Naive thymus-derived CD8-positive, alpha-beta T cell (primary cell): ENCODE measurements at places on chromosomes 12 and 14.

DNA sequence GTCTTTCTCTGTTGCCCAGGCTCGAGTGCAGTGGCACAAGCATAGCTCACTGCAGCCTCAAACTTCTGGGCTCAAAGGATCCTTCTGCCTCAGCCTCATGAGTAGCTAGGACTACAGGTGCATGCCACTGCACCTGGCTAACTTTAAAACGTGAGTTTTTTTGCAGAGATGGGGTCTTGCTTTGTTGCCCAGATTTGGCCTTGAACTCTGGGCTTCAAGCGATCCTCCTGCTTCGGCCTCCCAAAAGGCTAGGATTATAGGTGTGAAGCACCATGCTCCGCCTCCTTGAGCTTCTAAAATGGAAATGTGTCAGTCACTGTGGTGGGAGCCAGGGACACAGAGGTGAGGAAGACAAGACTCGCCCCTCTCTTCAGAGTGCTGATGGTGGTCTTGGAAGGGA, 45.6 kb downstream of the WSCD2 start:
- no peak for DNase-seq

- DNase-seq: no peak
Measured at GRCh38 chr14:99681832-99682148, 2.3 kb upstream of the CYP46A1 start.

GRCh38 chr14:21231020-21231652, 38.1 kb downstream of the HNRNPC start:
- no peak for DNase-seq

- DNase-seq: no peak
Measured at GRCh38 chr14:38197001-38197783, 10.5 kb upstream of the SSTR1 start.

DNA sequence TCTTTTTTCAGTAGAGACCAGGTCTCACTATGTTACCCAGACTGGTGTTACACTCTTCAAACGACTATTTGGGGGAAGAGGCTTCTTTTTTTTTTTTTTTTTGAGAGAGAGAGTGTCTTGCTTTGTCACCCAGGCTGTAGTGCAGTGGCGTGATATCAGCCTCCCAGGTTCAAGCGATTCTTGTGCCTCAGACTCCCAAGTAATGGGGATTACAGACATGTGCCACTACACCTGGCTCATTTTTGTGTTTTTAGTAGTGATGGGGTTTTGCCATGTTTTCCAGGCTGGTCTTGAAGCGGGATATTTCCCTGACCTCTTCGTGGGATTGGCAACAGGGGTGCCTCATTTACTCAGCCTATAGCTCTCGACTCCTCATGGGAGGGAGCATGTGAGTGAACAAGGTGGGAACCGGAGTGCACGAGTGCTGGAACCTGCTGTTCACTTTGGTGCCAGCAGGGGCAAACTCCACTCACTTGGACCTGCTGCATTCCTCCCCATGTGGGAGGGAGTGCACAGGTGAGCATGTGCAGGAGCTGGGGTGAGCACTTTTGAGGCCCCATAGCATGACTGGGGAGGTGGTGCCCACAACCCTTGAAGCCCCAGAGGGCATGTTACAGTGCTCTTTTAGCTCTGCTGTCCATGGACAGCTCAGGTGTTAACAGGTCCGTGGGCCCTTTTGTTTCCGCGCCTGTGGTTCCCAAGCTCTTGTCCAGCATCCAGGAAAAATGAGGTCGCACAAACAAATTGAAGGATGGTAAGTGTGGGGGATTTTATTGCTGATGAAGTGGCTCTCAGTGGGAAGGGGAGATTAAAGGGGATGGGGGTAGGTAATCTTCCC, 79.1 kb upstream of the HECTD1 start:
- DNase-seq: no peak

GRCh38 chr14:104788161-104788818, 7.3 kb downstream of the AKT1 start:
- no peak for DNase-seq

- DNase-seq: no peak
Measured at GRCh38 chr12:89960011-89960507, 251.4 kb upstream of the ATP2B1 start.

GRCh38 chr14:55706893-55707292, 126.9 kb downstream of the KTN1 start:
- DNase-seq: no peak

DNA sequence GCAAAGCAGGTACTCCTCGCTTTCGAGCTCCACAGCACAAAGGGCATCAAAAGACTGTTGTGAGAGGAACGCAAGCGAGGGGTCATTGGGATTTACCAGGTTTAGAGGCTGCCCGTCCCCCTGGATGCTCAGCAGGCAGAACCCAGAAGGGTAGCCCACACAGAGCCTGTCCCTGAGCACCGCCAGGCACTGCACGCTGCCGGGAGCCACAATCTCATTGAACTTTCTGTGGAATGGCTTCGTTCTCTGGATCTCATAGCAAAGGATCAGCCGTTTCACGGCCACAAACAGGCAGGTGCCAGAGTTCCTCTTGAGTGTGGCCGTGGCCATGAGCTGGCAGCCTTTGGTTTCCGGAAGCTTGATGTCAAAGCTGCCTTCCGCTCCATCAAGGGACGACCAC, 21.5 kb downstream of the AMN start:
- no peak for DNase-seq

DNA sequence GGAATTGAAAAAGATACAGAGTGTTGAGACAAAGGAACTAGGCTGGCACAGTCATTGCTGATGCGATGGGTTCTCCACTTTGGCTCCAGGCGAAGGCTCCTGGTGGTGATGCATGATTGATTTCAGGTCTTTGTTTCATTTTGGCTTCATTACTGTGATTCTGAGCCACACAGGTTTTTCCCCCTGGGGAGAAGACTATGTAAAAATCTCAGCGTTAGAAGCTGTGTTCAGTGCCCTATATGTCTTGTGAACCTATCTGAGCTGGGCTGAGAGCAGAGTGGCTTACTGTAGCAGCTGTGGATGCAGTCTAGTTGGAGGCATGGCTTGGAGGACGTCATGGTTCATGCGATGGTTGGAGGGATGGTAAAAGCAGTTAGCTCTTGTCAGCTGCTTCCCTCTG, 54.0 kb downstream of the GPATCH2L start:
- DNase-seq: no peak

- no peak for DNase-seq
Measured at GRCh38 chr12:65139389-65139788, 18.3 kb upstream of the WIF1 start.

DNA sequence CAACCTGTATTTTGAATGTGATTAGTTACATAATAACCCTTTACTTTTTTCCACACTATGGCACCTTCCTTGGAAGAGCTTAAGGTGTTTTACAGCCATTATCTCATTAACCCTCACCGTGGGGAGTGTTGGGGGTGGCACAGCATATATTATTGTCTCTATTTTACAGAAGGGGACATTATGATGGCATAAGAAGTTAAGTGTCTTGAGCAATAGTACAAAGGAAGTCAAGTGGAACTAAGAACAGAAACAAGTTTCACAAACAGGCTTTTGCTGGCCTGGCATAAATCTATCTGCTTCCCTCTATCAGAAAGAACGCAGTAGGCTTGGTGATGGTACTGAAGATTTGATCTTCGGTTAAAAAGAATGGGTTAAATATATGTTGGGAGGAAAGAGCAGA, 169.7 kb upstream of the OTX2 start:
- DNase-seq: no peak

GRCh38 chr14:100651999-100652508, 64.8 kb upstream of the BEGAIN start:
- DNase-seq: no peak

DNA sequence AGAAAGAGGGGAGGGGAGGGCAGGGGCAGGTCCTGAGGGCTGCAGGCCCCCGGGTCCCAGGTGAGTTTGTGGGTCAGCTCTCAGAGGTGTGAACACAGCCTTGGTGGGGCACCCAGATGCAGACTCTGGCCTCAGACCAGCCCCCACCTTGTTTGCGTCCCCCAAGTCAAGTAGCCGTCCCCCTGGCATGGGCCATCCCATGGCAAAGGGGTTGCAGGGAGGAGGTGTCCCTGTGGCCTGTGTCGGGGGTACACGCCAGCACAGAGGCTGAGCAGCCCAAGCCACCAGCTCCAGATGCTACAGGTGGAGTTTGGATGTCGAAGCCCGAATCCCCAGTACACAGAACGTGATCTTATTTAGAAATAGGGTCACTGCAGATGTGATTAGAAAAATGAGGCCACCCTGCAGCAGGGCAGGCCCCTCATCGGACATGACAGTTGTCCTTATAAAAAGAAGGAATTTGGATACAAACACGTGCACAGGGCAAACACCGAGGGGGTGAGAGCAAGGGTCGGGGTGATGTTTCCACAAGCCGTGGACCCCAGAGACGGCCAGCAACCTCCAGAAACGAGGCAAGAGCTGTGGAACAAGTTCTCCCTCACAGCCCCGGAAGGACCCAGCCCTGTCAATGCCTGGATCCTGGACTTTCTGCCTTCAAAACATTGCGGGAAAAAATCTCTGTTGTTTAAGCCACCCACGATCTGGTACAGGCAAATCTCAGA, 141.2 kb upstream of the C14orf180 start:
- no peak for DNase-seq

GRCh38 chr12:113461666-113462065, 10.0 kb downstream of the LHX5 start:
- no peak for DNase-seq

- peak; percentile 56 for DNase-seq
Measured at GRCh38 chr14:22549981-22550673, 38.9 kb downstream of the DAD1 start.

- no peak for DNase-seq
Measured at GRCh38 chr12:103679421-103680170, 92.5 kb downstream of the STAB2 start.

- no peak for DNase-seq
Measured at GRCh38 chr14:25103271-25103670, 53.3 kb upstream of the STXBP6 start.

GRCh38 chr12:39887856-39888255, 218.0 kb downstream of the SLC2A13 start:
- DNase-seq: no peak

GRCh38 chr12:69663726-69664125, 35.4 kb downstream of the BEST3 start:
- no peak for DNase-seq

DNA sequence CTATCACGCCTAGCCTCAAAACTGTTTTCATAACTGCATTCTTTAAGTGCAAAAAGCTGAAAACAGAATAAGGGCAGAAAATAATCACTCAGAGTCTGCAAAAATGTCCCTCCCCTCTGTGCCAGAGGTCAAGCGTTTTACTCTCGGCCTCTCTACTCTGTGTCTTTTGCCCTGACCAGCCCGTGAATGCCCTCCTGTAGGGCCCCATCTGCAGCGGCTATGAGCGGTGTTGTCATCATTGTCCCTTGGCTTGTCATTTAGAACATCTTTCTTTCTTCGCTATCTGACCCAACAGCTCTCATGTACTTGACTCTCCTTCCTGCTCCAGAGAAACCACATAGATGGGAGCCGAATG, 21.7 kb downstream of the ELK3 start:
- no peak for DNase-seq

GRCh38 chr12:26697217-26697616, 135.8 kb downstream of the ITPR2 start:
- no peak for DNase-seq

DNA sequence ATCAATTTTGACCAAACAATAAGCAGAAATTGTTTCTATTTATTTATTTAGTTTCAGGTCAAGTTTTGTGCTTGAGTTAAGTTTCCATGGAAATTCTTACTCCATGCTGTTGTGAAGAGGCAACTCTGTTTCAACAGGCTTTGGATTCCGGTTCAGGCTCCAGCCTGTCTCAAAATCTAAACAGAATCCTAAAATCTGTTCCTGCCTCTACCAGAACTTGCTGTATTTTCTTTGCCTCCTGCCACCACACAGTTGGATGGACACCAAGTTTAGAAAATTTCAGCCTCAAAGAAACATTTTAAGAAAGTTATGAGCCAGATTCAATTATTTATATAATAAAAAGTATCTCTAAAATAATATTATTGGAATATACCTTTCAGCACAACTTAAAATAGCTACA, 330.9 kb downstream of the FOXG1 start:
- no peak for DNase-seq

DNA sequence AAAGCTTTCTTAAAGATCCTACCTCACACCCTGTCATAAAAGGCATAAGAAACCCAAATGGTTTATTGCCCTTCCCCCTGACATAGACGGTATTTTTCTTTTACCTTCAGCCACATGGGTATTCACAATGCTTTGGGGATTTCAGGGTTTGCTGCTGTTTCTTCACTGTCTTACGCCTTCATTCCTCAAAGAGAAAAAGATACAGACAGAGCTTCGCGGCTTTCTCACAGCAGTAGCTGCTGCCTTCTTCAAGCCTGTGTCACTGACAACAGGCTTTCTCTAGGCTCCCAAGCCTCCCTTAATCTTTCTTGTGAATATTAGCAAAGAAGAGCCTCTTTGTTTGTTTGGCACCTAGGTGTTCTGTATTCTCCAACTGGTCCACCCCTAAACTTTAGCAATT, 197.4 kb upstream of the ARID2 start:
- DNase-seq: no peak
